Activated CD4-positive, alpha-beta T cell treated with anti-CD3 and anti-CD28 coated beads, Interleukin-2, amount 50 U/mL, for 1 hour (primary cell): ENCODE measurements at places on chromosomes 16 and 17.

DNA sequence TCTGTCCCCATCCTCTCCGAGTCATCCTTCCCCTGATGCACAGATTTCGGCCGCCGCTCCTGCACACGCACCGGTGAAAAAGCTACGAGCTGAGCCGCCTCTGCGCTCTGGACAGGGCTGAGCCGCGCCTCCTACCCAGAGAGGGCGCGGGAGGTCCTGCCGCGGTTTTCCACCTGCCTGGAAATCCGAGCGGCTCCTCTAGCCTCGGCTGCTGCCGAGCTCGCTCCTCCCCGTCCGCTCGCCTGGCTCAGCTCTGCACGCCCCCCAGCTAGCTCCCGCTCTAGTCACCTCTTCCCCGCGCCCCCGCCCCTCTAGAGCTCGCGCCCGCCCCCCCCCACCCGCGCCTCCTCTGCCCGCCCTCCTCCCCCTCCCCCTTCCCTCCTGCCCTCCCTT, 198 bp upstream of the SHISA9 start:
- DNase-seq = no peak

GRCh38 chr17:8474826-8475225, 39.1 kb downstream of the NDEL1 start:
- DNase-seq = no peak

- DNase-seq = no peak
Measured at GRCh38 chr17:76981545-76982295, 113.5 kb downstream of the MGAT5B start.

GRCh38 chr17:49439673-49440571, 25.2 kb upstream of the PHB1 start:
- DNase-seq = no peak

DNA sequence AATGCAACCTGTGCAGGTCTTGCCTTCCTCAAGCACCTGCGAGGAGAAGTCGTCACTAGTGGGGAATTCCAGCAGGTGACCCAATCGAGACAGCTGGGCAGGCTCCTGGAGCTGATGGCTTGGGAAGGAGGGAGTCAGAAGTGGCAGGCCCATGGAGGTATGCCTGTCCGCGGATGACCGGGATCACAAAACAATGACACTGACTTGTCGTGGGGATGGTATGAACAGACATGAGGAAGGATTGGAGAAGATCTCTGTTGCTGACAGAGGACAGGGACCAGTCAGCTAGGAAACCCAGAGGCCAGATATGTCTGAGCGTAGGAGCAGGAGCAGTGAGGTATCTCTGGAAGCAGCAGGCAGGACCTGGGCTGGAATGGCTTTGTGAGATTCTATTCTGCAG, 233.3 kb downstream of the SOX9 start:
- DNase-seq = no peak

- no peak for DNase-seq
Measured at GRCh38 chr16:49849754-49850108, 6.2 kb downstream of the ZNF423 start.

DNA sequence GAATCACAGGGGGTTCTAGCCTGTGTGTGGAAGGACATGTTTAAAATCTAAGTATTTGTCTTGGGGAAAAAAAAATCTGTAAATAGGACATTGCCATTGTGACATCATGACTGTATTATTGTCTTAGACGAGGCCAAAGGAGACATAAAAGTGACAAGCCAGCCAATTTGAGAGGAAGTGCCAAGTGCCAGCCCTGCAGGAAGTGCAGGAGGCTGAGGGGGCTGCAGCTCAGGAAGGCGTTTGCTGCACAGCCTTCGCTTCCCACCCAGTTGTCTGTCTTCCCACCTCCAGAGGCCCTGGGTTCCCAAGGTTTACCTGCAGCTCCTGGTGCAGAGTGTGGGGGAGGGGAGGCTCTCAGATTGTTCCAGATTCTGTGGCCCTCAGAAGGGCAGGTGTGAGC, 1.3 kb downstream of the ADCY7 start:
- no peak for DNase-seq

DNA sequence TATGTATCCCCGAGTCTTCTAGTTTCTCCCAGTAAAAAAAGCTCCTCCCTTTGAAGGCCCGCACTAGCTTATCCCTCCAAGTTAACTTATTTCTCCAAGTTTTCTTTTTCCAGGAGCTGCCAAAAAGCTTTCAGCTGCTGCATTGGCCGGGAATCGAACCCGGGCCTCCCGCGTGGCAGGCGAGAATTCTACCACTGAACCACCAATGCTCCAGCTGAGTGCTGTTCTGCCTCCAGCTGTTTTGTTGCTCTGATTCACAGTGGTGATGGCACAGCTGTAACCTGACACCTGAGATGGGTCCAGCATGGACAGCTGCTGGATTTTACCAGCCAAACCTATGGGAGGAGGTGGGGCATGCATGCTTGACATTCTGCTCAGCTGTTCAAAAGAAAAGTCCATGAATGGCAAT, 22.1 kb downstream of the VAC14 start:
- no peak for DNase-seq

GRCh38 chr16:77895962-77896361, 107.6 kb downstream of the VAT1L start:
- DNase-seq = no peak

- DNase-seq = no peak
Measured at GRCh38 chr17:4806456-4806776, 536 bp upstream of the PLD2 start.
